ENCODE measurements at places on chromosomes 5 and 9.
A peak's percentile ranks its signal among the peaks of the same experiment; 100 is the strongest.

- DNase-seq, result peak; percentile 89
These were observed at the start of gene CDC42SE2 for GRCh38 chr5:131263648-131264450. TSS of gene CDC42SE2 (plus strand) at chr5:131264053. CDS start at chr5:131359494, 95,441 bp downstream.

DNA sequence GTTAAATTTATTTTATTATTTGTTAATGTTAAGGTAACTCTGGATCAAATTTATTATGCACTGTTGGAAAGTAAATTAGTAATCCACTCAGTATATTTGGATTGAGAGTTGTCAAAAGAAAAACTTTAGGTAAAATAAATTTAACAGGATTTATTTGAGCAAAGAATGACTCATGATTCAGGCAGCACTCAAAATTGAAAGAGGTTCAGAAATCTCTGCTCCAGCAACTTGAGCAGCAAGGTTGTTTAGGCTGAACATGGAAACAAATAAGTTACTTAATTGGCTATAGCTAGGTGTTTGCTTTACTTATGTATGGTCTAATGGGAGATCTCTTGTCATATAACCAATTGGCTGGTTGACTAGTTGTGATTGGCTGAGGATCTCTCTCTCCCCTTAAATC, 296.2 kb upstream of the EDIL3 start:
- no peak for DNase-seq

GRCh38 chr5:64958757-64959391, 190.1 kb downstream of the CWC27 start:
- no peak for DNase-seq

DNA sequence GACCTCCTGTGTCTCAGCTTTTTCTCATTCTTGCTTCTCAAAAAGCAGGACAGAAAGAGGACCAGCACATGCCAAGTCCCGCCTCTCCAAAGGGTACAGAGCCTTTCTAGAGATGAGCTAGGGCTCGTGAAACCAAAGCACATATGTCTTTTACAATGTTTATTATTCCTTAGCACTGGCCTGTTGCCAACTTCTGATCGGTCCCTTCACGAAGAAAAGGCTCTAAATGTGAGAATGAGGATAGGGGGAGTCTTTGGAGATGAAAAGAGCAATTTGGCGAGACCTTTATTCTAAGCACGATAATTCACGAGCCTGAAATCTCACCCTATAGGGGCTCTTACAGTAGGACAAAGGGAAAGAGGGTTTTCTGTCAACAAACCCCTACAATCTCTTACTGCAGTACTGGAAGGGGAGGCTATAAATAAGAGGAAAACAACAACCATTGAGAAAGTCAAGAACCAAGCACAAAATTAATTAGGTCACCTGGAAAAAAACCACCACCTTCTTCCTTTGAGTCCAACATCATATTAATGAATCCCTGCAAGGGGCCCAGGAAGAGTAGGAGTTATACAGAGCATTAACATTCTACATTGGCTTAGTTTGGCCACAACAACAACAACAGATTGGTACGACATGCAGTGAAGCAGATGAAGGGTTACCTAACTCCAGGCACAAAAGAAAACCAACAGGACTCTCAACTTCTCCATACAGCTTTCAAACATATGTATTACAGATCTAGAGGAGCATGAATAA, 309.5 kb downstream of the PDE4D start:
- DNase-seq, result no peak

DNA sequence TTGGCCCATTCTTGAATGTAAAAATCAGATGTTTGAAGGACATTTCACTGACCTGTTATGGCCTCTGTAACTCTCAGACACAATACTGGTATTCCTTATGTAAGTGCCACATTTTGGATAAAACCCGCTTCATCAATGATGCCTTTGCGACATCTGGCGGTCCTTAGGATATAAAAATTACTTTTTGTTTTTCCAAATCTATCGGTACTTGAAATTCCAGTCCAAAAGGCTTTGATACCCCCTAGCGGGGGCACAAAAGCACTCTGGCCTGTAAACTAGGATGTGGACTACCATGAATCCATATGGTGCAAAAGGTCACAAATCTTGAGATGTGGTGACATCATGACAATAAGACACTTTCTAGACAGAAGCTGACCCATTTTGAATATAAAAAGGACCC, 291.8 kb downstream of the KIAA0825 start:
- DNase-seq, result no peak

GRCh38 chr5:91318724-91319123, 64.4 kb downstream of the ARRDC3 start:
- no peak for DNase-seq

DNA sequence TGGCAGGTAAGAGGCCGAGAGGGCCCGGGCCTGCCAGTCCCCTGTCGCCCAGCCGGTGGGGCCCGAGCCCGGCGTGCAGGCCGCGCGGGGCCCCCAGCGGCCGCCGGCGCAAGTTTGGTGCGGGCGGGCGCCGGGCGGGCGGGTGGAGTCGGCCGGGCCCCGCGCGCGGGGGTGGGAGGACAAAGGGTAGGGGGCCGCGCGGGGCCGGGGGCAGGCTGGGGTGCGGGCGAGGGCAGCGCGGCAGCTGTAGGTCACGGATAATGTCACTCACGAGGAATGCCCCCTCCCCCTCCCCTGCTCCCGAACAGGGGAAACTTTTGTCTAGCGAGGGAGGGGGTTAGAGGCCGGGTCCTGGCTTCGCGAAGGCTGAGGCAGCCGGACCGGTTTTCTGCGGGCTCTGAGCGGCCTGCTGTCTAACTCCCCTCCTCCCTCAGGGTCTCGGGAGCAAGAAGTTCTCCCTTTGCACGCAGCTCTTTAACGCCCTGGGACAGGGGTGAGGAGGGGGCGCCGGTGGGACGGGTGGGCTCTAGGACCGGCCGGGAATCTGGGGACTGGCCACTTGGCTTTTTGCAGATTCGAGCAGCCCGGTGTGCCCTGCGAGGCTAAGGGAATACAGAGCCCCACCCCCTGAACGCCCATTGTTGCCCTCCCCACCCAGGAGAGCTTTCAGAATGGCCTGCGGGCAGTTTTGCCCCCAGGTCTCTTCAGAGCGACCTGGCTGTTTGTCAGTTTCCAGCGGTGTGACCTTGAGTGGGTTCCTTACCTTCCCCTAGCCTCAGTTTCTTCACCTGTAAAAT, 21.3 kb upstream of the NDST1 start:
- DNase-seq, result peak; percentile 37

GRCh38 chr9:123251324-123251723, 17.1 kb downstream of the STRBP start:
- DNase-seq, result no peak

DNA sequence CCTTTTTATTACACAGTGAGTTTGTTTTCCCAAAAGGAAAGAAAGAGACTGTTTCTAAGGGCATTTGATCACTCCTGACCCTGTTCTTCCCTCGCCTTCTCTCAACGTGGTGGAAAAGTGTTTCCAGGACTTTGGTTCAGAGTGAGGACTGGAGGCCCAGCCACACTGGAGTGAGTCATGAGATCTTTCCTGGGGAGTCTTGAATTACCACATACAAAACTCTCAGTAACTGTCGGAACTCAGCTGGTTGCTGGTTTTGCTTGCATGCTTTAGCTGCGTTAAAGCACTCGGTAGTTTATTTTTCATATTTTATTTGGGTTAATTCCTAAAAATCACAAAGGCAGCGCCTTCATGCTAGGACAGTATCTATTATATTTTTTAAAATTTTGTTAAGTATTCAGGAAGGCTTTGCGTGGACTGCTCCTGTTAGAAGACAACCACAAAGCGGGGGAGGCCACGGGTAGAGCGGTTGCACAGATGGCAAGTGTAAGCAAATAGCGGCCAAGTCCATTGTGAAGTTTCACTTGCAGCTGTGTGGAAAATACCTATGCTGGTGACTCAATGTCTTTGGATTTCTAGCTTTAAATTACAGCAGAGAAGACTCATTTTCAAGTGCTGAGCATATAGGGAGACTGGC, 77.7 kb downstream of the ARSB start:
- no peak for DNase-seq

GRCh38 chr5:98016771-98017170, 756.7 kb upstream of the RGMB start:
- DNase-seq, result no peak

DNA sequence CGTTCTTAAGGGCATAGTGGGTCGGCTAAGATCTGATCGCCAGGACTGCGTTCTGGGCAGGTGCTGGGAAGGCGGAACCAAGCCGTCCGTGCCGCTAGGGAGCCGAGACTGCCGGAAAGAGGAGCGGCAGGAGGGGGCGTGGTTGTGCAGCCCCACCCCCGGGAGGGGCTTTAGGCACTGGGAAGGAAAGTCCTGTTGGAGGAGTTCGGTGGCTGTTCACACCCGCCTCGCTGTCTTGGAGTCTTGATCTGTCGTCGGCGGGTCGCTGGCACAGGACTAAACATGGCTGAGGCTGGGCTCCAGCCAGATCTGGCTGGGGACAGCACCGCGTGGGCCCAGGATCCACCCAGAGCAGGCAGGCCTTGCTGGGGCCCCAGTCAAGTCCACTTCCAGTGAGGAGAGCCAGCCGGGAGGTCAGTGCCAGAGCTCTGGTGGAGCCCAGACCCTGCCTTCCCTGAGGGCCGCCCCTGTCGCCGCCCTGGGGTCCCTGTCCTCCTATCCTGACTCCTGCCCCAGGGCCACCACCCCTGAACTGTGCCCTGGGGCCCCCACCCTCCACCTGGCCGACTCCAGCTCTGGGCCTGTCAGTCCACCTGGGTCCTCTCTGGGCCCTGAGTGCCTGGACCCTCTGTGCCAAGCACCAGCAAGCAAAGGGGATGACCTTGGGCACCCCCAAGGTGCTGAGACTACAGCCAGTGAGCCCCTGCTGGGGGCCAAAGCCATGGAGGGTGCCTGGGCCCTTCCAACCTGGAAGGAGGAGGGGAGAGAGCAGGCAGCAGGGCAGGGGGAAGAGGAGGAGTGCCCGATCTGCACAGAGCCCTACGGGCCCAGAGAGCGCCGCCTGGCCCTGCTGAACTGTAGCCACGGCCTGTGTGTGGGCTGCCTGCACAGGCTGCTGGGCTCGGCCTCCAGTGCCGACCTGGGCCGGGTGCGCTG, 4.5 kb downstream of the RNF208 start:
- no peak for DNase-seq

GRCh38 chr5:153573326-153574033, 83.0 kb downstream of the GRIA1 start:
- DNase-seq, result no peak

- DNase-seq, result no peak
These were observed 119.4 kb downstream of the CRB2 start for GRCh38 chr9:123475407-123475806.

DNA sequence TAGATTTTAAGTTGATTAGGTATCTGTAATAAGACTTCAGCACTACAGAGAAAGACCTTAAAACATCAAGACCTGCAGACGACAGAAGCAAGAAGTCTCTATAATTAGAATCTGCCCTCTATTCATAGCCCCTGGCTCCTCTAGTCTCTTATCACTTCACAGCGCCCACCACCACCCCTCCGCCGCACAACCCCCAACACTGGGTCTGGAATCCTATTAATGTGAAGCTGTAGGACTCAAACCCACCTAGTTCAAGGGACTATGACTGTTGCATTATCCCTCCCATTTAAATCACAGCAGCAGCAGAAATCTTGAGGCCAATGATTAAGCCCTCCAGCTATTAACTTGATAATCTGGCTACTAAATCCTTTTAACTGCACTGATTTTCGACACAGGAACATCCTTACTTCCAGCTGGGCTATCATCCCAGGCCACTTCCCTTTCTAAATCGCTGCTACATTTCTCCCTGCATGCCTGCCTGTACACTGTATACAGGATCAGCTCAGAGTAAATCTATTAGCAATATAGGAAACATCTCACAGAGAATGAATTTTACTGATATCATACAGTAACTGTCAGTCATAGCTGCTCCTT, 159.5 kb upstream of the GRAMD2B start:
- DNase-seq, result no peak

DNA sequence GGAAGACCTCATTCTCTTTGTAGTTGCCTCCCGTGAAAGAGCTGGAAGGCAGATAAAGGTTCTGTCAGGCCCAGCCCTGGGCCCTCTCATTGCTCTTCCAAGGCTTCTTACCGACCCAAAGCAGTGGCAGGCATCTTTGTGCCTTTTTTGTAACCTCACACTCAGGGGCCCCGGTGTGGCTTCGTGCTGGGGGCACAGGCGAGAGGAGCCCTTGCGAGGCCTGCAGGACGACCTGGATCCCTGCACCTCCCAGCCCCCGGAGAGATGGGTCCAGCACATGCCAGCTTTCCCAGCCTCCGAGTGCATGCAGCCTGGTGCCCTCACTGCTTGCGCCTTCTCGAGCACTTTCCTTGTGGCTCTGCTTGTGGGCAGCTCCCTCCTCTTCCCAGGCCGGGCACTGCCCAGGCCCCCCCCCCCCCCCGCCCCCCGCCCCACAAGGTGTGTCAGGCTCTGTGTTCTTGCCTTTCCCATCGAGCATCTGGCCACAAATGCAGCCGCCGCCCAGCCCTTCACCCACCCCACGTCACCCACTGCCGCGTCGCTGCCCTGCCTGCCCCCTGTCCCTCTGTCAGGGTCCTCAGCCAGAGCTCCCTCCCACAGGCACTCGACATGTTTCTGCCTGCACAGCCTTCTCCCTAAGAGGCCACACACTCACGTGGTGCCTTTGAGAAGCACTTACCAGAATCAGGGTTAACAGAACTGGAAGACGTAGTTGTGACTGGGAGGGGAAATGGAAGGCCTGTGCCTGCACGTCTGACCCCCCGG, 63.7 kb upstream of the CACNA1B start:
- no peak for DNase-seq

DNA sequence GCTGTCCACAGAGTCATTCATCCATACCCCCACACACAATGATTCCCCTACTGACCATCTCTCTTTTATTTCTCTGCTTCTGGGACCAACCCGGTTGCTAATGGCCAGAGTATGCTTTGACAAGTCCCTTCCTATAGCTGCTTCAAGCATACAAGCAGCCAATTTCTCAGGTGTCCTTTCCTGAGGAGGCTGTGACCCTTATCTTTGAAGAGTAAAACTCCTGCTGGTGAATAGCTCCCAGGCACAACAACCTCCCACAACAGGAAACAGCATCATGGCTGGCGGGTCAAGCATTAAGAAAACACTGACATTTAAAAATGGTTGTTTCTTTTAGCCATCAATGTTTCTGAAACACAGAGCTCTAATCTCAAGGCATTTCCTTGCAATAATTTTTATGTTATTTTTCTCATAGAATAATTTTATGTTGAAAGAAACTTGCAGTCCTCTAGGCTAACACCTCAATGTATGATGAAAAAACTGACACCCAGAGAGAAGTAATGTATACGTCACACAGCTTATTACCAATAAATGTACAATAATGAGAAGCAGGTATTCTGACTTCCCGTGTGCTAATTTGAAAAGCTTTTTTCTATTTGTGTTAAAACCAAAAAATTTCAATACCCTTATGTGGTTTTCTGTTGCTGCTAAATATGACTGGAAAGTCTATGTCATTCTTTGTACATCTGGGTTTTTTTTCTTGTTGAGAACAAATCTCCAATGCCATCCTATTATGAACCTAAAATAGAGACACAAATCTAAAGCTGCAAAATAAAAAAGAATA, 7.5 kb upstream of the PAM start:
- DNase-seq, result no peak

All from activated T-cell treated with anti-CD3 and anti-CD28 coated beads for 48 hours (primary cell).